Right lobe of liver (tissue), 6 donors: ENCODE measurements at places on chromosomes 7 and 10. TPM values are rescaled to one million over a fixed set of nuclear protein-coding genes. Genes with fewer than 3 reads are reported as not detected.

Gene AGR2
- total RNA-seq = 0.43 TPM

DNA sequence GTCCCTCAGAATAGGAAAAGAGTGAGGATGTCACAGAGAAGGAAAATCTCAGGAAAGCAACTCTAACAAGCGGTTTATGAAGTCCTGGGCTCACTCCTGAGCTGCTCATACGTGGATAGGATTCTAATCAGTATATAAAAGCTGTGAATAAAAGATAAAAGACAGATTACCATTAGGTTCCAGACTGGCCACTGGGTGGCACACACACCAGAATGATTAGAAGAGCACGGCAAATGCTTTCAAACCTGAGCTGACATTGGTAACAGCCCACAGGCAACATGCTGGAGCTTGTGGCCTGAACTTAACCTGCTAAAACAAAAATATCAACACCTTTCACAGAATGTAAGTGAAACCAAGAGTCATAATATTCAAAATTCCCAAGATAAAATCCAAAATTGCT, 370.8 kb downstream of the GRID1 start:
- H3K36me3 ChIP-seq = no peaks in the 10 kb centered on the region
- no peaks in the 10 kb centered on the region for H3K27me3 ChIP-seq

Gene UCMA
- not detected for total RNA-seq

DNA sequence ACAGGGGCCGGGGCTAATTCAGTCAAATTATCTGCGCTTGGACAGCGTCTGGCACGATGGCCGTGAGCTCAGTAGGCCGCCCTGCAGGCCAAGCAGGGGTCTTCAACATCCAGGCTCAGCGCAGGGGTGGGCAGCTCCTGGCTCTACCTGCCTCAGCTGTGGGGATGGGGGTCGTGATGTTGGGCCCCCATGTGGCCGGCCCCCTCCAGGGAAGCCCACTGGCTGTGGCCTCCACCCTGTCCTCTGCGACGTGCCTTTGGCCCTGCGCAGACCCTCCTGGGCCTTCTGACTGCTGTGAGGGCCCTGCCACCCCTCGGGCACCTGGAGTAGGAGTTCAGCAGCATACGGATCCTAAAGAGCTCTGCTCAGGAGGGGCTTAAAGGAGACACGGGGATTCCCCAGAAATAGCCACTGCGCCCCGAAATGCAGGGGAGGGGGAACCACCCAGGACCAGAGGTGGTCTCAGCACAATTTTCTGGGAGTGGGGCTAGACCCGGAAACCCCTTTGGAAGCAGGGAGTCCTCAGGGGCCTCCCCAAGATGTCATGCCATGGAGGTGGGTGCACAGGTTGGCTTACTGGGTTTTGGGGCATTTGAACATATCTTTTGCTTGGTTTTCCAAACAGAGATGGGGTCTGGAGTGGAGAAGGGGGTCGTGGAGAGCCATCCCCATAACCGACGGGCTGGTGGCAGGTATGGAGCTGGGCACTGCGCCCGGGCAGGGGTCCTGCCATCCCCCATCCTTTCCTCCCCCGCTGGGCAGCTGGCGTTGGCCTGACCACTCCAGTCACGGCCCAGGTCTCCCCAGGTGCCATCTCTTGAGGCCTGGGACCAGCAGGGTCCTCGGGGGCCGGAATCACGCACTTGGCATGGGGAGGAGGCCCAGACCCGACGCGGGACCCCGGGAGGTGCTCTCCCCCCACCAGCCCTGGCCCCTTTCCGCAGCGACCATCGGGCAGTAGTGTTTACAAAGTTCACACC, 4.0 kb upstream of the ADAP1 start:
- H3K4me1 ChIP-seq = no peaks in the 10 kb centered on the region
- H3K27ac ChIP-seq = no peak overlapping the region
- H3K36me3 ChIP-seq = no peaks in the 10 kb centered on the region
- H3K4me3 ChIP-seq = no peak overlapping the region
- peaks cover 3% of the 10 kb centered on the region for H3K27me3 ChIP-seq
- peak; percentile 17 for DNase-seq

Gene METTL27
- 0.57 TPM for total RNA-seq

- H3K27me3 ChIP-seq = peaks cover 26% of the 10 kb centered on the region
- DNase-seq = no peak
- peaks cover 19% of the 10 kb centered on the region for H3K4me1 ChIP-seq
- H3K36me3 ChIP-seq = no peaks in the 10 kb centered on the region
- H3K27ac ChIP-seq = no peak overlapping the region
These were observed 77.6 kb upstream of the LEP start for GRCh38 chr7:128163473-128163872.

DNA sequence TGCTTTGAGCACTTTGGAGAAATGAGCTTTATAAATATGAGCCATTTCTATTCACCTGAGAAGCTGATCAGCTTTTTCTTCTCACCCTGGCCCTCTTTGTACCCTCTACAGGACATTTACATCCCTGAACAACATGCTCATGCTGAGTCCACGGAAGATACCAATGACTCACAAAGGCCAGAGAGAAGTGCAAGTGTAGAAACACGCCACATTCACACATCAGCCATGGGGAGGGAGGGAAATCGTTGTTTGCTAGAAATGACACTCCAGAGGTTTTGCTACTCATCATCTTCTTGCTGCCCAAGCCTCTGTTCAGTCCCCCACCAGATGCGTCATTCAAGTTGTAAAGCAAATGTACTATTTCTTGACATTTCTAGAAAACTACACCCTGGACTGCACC, 2.8 kb upstream of the UCN3 start:
- no peaks in the 10 kb centered on the region for H3K36me3 ChIP-seq
- H3K27me3 ChIP-seq = no peaks in the 10 kb centered on the region
- no peak overlapping the region for H3K27ac ChIP-seq
- H3K4me1 ChIP-seq = no peaks in the 10 kb centered on the region

Gene CYP3A5
- 749 TPM for total RNA-seq

- H3K4me1 ChIP-seq = no peaks in the 10 kb centered on the region
- no peaks in the 10 kb centered on the region for H3K27me3 ChIP-seq
- DNase-seq = no peak
- H3K27ac ChIP-seq = peak overlapping the region; percentile 9
These were observed 11.2 kb downstream of the C10orf120 start for GRCh38 chr10:122688293-122688989.

GRCh38 chr7:70582927-70583895, 548.7 kb upstream of the GALNT17 start:
- no peaks in the 10 kb centered on the region for H3K36me3 ChIP-seq
- H3K27me3 ChIP-seq = no peaks in the 10 kb centered on the region
- no peak overlapping the region for H3K4me3 ChIP-seq
- H3K4me1 ChIP-seq = peaks cover 29% of the 10 kb centered on the region
- H3K27ac ChIP-seq = no peak overlapping the region
- DNase-seq = no peak

Gene C10orf143
- total RNA-seq = 1.0 TPM

DNA sequence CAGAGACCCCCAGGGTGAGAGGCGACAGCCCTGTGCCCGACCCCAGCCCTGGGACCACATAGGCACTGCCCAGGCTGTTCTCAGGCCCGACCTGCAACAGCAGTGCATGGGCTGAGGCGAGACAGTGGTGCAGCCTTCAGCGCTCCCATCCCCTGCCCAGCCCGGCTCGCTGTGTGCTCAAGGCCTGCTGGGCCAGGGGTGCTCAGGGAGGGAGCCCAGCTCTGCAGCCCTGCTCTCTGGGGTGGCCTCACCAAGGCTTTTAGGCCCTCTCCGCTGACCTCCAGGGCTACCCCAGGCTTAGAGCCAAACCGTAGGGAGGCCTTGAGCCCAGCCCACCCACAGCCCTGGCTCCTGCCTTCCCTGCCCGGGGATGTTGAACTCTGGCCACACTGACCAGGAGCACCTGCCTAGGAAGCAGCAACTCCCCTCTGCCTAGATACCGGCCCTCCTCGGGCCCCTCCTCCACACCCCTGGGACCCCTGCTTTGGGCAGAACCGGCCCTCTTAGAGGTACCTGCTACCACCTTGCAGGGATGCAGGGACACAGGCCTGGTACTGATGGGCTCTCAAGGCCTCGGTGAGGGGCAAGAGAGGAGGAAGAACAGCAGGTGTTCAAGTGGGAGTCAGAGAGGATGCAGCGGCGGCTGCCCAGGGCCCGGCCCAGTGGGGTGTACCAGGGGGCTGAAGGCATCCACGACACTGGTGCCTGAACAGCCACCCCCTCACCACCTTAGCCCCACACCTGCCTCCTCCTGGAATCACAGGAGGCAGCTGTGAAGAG, 231.5 kb downstream of the ELFN1 start:
- H3K27me3 ChIP-seq = no peaks in the 10 kb centered on the region
- no peak overlapping the region for H3K27ac ChIP-seq
- no peaks in the 10 kb centered on the region for H3K36me3 ChIP-seq
- H3K4me1 ChIP-seq = no peaks in the 10 kb centered on the region
- DNase-seq = peak; percentile 39
- no peak overlapping the region for H3K4me3 ChIP-seq

DNA sequence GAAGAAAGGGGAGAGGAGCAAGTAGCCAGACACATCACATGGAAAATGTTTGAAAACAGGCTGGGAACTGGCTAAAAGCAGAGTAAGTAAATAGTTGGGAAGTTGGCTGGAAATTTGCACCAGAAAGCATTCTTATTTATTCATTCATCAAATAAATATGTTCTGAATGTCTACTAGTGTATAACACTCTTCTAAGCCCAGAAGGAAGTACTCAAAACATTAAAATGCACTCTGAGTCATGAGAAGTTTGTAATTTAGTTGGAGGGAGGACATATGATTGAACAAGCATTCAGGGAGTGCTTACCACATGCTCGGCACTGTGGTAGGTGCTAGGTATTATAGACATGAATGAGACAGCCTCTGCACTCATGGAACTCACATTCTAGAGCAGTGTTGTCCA, 37.0 kb upstream of the CNNM1 start:
- H3K27ac ChIP-seq = no peak overlapping the region
- no peak for DNase-seq
- H3K27me3 ChIP-seq = no peaks in the 10 kb centered on the region

GRCh38 chr10:33419311-33419710, 84.8 kb upstream of the NRP1 start:
- no peak overlapping the region for H3K4me3 ChIP-seq
- no peak for DNase-seq
- H3K4me1 ChIP-seq = no peaks in the 10 kb centered on the region

DNA sequence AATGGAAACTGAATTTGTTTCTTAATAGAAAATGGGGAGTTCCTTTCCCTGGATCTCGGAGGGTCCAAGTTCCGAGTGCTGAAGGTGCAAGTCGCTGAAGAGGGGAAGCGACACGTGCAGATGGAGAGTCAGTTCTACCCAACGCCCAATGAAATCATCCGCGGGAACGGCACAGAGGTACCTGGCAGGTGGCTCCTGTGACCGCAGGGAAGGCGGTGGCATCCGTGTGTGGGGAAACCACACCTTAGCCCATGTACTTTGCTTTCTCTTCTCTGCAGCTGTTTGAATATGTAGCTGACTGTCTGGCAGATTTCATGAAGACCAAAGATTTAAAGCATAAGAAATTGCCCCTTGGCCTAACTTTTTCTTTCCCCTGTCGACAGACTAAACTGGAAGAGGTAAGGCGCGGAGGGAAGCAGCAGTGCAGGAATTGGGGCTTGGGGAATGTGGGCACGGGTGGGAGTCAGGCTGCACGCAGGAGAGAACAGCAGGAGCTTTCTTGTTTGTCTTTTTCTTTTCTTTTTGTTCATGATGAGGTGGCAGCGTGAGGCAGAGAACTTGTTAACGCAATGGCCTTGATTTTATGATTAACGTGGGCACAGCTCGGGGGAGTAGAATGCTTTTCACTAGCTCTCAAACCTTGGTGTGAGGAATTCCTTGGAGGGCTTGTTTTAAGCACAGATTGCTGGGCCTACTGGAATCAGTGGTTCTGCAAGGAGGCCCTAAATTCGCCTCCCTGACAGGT, 12.8 kb downstream of the HKDC1 start:
- DNase-seq = no peak
- H3K36me3 ChIP-seq = no peaks in the 10 kb centered on the region
- H3K4me1 ChIP-seq = no peaks in the 10 kb centered on the region
- H3K27me3 ChIP-seq = no peaks in the 10 kb centered on the region

Gene MUC3A
- total RNA-seq = 11.9 TPM

Gene BHLHA15
- total RNA-seq = 2.3 TPM

DNA sequence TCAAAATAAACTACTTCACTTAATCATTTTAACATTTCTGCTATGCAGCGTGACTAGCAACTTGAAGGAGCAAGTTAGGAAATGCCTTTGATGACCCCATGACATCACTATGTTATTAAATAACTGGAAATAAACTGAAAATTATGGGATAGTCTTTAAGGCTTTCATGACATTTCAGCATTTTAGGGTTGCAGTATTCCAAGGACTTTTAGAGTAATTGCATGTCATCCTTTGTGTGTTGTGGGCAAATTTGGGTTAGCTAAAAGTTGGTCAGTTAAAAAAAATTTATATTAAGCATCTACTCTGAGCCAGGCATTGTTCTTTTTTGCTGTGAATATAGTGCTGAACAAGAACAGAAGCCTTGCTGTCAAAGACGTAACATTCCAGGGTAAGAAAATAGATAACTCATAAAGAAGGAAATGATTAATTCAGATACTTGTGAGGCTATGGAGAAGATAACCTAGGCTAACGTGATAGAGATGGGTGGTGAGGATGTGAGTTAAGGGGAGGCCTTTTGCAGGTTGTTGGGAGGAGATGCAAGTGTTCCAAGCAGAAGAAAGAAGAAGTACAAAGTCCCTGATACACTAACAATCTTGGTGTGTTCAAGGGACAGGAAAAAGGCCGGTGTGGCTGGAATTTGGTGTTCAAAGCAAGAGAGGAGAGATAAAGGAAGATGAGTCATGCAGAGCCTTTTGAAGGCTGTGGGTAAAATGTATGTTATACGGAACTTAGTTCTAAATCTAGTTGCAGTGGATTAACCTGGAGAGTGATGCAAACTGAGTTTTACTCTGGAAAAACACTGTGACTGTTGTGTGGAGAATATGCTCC, 610.2 kb downstream of the AUTS2 start:
- H3K27me3 ChIP-seq = no peaks in the 10 kb centered on the region
- no peak overlapping the region for H3K27ac ChIP-seq
- H3K4me3 ChIP-seq = no peak overlapping the region

Gene DPP6
- not detected for total RNA-seq

DNA sequence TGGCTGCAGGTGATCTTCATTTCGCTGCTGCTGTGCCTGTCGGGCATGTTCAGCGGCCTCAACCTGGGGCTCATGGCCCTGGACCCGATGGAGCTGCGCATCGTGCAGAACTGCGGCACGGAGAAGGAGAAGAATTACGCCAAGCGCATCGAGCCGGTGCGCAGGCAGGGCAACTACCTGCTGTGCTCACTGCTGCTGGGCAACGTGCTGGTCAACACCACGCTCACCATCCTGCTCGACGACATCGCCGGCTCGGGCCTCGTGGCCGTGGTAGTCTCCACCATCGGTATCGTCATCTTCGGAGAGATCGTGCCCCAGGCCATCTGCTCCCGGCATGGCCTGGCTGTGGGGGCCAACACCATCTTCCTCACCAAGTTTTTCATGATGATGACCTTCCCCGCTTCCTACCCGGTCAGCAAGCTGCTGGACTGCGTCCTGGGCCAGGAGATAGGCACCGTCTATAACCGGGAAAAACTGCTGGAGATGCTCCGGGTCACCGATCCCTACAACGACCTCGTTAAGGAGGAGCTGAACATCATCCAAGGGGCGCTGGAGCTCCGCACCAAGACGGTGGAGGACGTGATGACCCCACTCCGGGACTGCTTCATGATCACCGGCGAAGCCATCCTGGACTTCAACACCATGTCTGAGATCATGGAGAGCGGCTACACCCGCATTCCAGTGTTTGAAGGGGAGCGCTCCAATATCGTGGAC, 1.3 kb downstream of the CNNM2 start:
- H3K4me3 ChIP-seq = peak overlapping the region; percentile 90
- peak; percentile 52 for DNase-seq
- H3K27ac ChIP-seq = peak overlapping the region; percentile 80
- H3K36me3 ChIP-seq = no peaks in the 10 kb centered on the region
